ENCODE measurements at places on chromosomes 2 and 18. TPM values are rescaled to one million over a fixed set of nuclear protein-coding genes. Genes with fewer than 3 reads are reported as not detected.

The ALPP gene
- total RNA-seq = not detected

The SLC14A1 gene
- total RNA-seq = 0.26 TPM

DNA sequence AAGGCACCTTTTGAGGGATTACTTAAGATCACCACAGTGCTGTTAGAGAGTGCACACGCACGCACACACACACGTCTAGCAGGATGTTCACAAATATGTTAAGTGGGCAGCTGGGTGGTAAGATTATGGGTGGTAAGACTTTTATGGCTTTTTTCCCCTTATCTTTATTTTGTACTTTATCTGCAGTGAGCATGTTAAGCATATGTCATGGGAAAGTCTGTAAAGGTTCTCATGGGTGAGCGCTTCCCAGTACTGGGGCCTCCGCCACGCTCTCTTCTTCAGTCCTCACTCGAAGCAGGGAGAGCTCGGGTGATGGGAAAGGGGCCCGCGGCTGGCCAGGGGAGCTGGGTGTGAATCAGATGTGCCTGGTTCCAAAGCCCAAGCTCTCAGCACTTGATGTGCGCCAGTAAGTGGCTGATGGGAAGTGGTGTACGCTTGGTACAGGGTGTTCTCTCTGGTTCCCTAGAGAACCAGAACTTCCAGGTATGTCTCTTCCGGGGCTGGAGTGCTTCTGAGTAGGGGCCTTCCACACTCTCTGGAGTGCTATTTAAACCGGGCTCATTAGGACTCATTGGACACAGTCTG lies 83.9 kb upstream of the YWHAQ start:
- DNase-seq = no peak

- no peak for DNase-seq
Measured at GRCh38 chr2:191349990-191350389, 104.8 kb downstream of the MYO1B start.

DNA sequence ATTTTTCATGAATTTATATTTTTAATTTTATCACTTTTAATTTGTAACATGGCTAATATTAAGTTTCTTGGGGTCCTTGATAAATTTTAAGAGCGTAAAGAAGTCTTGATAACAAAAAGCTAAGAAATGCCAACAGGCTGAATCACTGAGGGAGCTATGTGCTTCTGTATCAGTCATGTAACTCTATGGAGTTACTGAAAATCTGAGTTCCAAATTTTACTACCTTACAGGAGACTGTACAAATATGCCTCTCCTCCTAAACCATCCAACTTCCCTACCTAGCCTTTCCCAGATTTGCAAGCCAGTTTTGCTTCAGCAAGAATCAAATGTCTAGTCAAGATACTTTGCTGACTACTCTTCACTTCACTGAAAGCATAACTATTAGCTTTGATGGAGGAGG lies 35.7 kb downstream of the FEZ2 start:
- no peak for DNase-seq

- no peak for DNase-seq
Measured at GRCh38 chr2:156182132-156182531, 150.4 kb downstream of the NR4A2 start.

DNA sequence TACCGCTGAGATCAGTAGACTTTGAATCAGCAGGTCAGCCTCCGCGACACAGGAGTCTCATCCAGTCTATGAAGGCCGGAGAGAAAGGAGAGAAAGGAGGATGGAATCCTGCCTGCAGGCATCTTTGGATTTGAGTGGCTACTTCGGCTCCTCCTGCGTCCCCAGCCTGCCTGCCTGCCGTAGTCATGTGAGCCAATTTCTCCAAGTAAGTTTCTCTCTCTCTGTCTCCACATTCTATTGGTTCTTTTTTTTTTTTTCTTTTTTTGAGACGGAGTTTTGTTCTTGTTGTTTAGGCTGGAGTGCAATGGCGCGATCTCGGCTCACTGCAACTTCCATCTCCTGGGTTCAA lies 16.7 kb downstream of the PDCD1 start:
- DNase-seq = no peak

- no peak for DNase-seq
Measured at GRCh38 chr2:26245810-26246209, 1.1 kb downstream of the HADHB start.
